ENCODE measurements at places on chromosomes 7 and 10.

GRCh38 chr7:121433775-121434174 lies 37.7 kb upstream of the FAM3C start:
- DNase-seq, result no peak

- DNase-seq, result no peak
These were observed 762.7 kb downstream of the KCNMA1 start for GRCh38 chr10:76874896-76875295.

DNA sequence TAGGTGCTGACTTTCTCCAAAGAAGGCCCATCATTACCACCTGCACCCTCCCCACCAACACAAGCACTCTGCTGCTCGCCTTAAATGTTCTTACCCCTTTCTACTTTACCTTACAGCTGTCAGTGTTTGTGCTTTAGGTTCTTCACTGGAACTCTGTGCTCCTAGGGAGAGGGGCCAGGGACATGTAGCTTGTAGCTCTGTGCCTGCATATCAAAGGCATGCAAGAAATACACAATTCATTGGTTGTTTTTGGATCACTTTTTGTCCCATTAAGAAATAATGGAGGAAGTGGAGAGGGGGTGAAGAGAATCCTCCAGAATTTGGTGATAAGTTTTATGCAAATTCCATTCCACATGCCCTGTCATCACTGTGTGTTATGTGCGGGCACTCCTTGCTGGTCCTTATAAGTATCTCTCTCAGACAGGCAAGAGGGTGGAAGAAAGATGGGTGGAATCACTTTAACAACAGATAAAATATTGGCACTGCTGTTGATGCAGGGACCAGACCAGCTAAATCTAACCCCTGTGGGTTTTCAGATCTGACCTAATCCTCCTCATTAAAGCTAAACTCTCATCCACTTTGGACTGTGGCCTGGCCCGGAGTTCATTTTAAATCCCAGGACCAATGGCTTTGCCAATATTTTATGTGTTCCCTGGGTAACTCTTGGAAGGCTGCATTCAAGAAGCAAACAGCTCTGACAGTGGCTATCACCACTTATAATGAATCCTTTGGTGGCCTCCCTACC lies 375.8 kb upstream of the NFE2L3 start:
- DNase-seq, result no peak

DNA sequence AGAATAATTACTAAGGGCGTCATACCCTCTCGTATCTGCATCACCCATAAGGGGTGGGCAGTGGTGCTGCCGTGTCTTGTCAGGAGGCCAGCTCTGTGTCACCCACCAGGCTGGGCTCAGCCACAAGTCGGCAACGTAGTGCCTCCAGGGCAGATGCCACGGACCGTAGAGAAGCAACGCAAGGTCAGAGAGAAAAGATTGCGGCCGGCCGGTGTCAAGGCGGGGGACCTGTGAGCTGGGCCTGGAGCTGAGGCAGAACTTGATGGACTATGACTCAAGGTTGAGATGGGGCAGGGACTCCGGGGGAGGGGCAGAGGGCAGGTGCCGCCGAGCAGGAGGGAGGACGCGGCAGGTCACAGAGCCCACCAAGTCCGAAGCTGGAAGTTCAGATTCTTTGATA lies 29.5 kb downstream of the FOXK1 start:
- DNase-seq, result no peak
